Naive thymus-derived CD8-positive, alpha-beta T cell (primary cell): ENCODE measurements at places on chromosomes 7 and 10. TPM values are rescaled to one million over a fixed set of nuclear protein-coding genes. Genes with fewer than 3 reads are reported as not detected.

The ZNF488 gene
- not detected for total RNA-seq

The EPO gene
- not detected for total RNA-seq

The LRGUK gene
- 0.34 TPM for total RNA-seq

- H3K36me3 ChIP-seq, result no peaks in the 10 kb centered on the region
- H3K27me3 ChIP-seq, result peaks cover 7% of the 10 kb centered on the region
- H3K27ac ChIP-seq, result no peak overlapping the region
- no peak for DNase-seq
Observed at GRCh38 chr7:93409324-93409723, 165.2 kb downstream of the CALCR start.

DNA sequence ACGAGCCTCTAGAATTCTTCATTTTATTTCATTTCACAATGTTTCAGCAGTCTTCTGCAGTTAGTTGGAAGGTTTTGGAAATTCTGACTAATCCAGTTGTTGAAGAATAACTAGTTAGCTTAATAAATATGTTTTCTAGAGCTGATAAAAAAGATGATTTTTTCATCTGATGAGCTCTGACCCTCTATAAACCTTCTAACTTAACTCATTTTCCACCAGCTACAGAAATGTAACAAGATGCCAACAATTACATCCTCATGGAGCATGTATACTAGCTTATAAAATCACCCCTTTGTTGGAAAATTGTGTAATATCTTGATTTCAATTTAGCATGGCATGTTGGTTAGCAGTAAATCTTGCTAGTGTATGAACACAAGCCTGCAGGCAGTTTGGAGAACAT, 33.1 kb downstream of the KAT6B start:
- H3K27me3 ChIP-seq, result no peaks in the 10 kb centered on the region
- peaks cover 17% of the 10 kb centered on the region for H3K4me1 ChIP-seq
- H3K27ac ChIP-seq, result no peak overlapping the region

DNA sequence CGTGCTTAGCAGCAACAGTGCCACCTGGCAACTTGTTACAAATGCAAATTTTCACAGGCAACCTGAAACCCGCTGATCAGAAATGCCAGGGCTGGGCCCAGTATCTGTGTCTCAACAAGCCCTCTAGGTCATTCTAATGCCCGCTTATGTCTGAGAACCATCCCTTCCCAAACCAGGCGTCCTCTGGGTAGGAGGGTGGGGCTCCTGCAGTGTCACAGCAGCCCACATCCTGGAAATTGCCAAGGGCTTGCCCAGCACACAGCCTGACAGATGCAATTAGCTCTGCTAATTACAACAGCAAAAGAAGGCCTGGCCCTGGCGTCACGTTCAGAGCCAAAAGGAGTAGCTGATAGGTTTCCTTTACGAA, 15.9 kb downstream of the ITPRIP start:
- peak overlapping the region; percentile 95 for H3K27ac ChIP-seq
- peak overlapping the region; percentile 73 for H3K4me3 ChIP-seq
- DNase-seq, result no peak
- H3K4me1 ChIP-seq, result peaks cover 61% of the 10 kb centered on the region

DNA sequence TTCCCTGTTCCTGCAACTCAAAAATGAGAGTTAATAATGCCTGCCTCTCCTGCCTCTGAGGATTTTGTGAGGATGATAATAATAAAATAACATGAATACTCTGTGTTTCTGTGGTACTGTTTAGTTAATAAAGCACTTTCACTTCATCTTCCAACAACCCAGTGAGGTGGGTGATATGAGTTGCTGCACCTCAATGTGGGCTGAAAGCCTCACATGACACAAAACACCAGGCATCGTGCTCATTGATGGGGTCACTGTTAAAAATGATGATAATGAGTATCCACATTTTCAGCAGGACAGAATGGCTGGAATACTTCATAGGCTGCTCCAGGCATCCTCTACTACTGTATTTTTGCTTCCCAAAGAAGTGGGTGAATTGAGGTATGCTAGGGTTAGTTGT, 222.8 kb upstream of the NRP1 start:
- no peaks in the 10 kb centered on the region for H3K4me1 ChIP-seq
- no peak overlapping the region for H3K4me3 ChIP-seq
- peaks cover 13% of the 10 kb centered on the region for H3K27me3 ChIP-seq
- H3K36me3 ChIP-seq, result no peaks in the 10 kb centered on the region

GRCh38 chr7:101943306-101943705, 125.9 kb downstream of the CUX1 start:
- H3K4me3 ChIP-seq, result no peak overlapping the region
- H3K36me3 ChIP-seq, result no peaks in the 10 kb centered on the region
- peaks cover 7% of the 10 kb centered on the region for H3K4me1 ChIP-seq

- H3K27ac ChIP-seq, result no peak overlapping the region
- H3K36me3 ChIP-seq, result no peaks in the 10 kb centered on the region
- peaks cover 22% of the 10 kb centered on the region for H3K4me1 ChIP-seq
- no peak for DNase-seq
- H3K27me3 ChIP-seq, result peaks cover 17% of the 10 kb centered on the region
Observed at GRCh38 chr10:49172061-49172776, 16.0 kb downstream of the TMEM273 start.

GRCh38 chr10:126059076-126059826, 162.9 kb downstream of the FANK1 start:
- no peaks in the 10 kb centered on the region for H3K4me1 ChIP-seq
- peaks cover 8% of the 10 kb centered on the region for H3K27me3 ChIP-seq
- no peak overlapping the region for H3K27ac ChIP-seq
- DNase-seq, result no peak
- H3K36me3 ChIP-seq, result no peaks in the 10 kb centered on the region

GRCh38 chr7:72540923-72541322, 128.8 kb upstream of the CALN1 start:
- H3K27ac ChIP-seq, result no peak overlapping the region
- no peaks in the 10 kb centered on the region for H3K27me3 ChIP-seq
- no peaks in the 10 kb centered on the region for H3K36me3 ChIP-seq
- DNase-seq, result no peak
- no peak overlapping the region for H3K4me3 ChIP-seq

DNA sequence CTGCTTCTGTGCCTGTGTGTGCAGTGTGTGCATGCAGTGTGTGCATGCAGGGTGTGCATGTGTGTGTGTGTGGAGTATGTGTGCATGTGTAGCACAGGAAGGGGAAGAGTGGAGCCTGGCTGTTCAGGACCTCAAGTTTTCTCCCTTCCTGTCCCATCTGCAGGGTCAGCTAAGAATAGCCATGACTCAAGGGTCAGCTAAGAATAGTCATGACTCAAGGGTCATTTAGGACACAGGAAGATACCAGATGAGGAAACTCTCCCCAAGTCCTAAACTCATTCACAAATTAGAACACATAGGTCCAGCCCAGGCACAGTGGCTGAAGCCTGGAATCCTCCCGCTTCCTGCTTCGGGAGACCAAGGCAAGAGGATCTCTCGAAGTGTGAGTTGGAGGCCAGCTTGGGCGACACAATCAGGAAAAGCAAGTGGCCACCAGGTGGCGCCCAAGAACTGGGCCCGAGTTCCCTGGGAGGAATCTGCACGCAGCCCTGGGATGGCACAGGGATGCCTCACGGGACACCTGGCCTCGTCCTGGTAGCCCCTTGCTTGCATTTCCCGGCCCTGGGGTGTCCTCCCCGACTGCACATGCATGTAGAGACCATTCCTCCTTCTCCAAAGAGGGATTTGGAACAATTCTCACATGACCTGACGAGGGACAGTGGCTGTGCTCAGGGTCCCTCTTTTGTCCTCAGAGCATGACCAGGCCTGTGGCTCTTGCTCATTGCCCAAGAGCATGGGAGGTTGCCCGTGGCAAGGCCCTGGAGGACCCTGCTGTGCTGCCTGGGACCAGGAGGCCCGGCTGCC, 21.4 kb upstream of the VOPP1 start:
- no peaks in the 10 kb centered on the region for H3K36me3 ChIP-seq
- DNase-seq, result peak; percentile 50
- no peak overlapping the region for H3K27ac ChIP-seq
- H3K4me3 ChIP-seq, result no peak overlapping the region

- no peaks in the 10 kb centered on the region for H3K27me3 ChIP-seq
- H3K4me1 ChIP-seq, result peaks cover 19% of the 10 kb centered on the region
- no peak for DNase-seq
- no peak overlapping the region for H3K27ac ChIP-seq
- H3K36me3 ChIP-seq, result peaks cover 18% of the 10 kb centered on the region
Observed at GRCh38 chr7:17462131-17462631, 163.7 kb downstream of the AHR start.

- H3K36me3 ChIP-seq, result no peaks in the 10 kb centered on the region
- H3K4me3 ChIP-seq, result peak overlapping the region; percentile 81
- peaks cover 27% of the 10 kb centered on the region for H3K4me1 ChIP-seq
- peak; percentile 29 for DNase-seq
- H3K27me3 ChIP-seq, result peaks cover 75% of the 10 kb centered on the region
Observed at GRCh38 chr10:102230264-102230860, 4.3 kb downstream of the ELOVL3 start.

- H3K4me1 ChIP-seq, result no peaks in the 10 kb centered on the region
- no peak overlapping the region for H3K27ac ChIP-seq
- no peaks in the 10 kb centered on the region for H3K27me3 ChIP-seq
- no peak overlapping the region for H3K4me3 ChIP-seq
- no peaks in the 10 kb centered on the region for H3K36me3 ChIP-seq
- DNase-seq, result no peak
Observed at GRCh38 chr7:10128748-10129147, 844.9 kb upstream of the PHF14 start.

GRCh38 chr10:75396631-75397495, 4.7 kb downstream of the ZNF503 start:
- DNase-seq, result no peak
- H3K4me1 ChIP-seq, result peaks cover 18% of the 10 kb centered on the region
- no peaks in the 10 kb centered on the region for H3K36me3 ChIP-seq
